ENCODE measurements at places on chromosomes 2 and 18.

DNA sequence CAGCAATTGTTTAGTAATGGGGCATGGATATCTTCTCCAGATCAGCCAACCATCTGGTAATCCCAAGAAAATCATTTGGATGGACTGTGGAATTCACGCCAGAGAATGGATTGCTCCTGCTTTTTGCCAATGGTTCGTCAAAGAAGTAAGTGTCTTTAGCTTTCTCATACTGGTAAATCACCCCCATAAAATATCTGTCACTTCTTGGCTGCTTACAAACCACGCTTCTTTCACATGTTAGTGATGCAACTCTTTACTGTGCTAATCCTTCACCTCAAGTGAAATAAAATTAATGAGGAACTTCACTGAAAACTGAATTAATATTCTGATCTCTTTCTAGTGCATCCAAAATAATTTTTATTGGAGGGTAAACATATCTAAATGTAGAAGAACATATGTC lies 18.9 kb downstream of the CPO start:
- no peak for DNase-seq

GRCh38 chr2:237321746-237322145 lies 92.2 kb downstream of the COL6A3 start:
- DNase-seq = no peak

DNA sequence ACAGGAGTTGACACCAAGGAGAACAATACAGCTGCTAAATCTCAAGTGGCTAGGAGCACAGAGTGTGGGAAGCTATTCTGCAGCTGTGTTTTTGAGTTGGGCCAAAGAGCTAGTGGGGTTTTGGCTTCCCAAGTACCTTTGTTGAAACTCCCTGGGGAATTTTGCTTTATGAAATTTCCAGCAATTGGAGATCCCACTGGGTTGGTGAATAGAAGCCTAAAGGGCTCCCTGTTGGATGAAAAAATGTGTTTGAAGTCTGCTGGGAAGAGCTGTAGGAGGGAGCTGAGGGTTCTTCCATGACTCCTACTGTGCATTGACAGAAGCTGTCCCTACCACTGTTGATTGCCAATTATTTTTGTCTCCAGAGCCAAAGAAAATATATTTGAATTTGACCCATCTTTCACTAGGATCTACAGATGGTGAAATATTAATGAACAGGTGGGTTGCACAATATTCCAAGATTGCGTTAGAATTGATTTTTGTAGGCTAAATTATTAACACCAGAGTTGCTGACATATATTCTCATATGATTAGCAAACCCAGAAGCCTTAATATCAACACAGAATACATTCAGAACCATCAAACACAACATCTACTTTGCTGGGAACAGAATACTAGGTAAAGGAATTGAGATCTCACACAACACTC lies 95.4 kb upstream of the CYP1B1 start:
- no peak for DNase-seq

DNA sequence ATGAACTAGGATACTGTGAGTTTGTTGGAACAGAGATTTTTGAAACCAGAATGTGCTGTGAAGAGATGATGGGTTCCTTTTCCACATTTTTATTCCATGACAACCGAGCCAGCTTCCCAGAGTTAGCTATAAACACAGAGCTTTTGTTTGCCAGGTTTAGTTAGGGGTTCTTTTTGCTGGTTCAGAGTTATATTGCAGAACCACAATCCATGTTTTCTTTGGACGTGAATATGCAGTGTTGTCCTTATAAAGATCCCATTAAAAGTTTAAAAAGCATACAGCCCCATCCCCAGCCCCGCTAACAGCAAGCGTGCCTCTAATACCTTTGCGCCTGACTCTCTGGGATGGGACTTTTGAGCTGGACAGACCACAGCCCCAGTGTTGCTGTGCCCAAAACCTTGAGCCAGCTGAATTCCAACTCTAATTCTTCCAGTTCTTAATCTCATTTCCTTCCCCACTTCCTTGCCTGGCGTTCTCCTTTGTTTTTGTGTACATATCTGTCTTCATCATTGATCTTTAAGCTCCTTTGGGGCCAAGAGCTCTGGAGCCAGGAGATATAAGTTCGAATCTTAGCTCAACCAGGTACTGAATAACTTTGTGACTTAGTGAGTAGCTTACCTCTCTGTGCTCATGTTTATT lies 72.3 kb downstream of the SPATS2L start:
- no peak for DNase-seq

- DNase-seq = no peak
These were observed 518.9 kb upstream of the RAB6C start for GRCh38 chr2:129460299-129461198.

GRCh38 chr2:171688129-171688465 lies 828 bp downstream of the DYNC1I2 start:
- no peak for DNase-seq

DNA sequence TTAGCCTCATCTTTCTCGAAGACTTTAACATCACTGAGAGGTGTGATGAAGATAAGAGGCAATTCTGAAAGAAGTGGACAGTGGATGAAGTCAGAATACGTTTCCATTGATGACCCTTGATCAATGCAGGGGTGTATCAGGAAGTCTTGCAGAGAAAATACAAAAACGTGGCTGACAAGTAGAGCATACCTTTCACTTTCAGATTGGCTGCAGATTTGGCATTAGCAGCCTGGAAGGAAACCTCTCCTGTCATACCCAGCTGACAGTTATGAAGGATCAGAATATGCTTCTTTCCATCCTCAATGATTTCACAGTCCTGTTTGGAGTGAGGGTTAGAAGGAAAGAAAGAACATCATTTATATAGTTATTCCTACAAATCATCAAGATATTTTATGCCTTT lies 152.5 kb downstream of the PLEKHA3 start:
- no peak for DNase-seq

DNA sequence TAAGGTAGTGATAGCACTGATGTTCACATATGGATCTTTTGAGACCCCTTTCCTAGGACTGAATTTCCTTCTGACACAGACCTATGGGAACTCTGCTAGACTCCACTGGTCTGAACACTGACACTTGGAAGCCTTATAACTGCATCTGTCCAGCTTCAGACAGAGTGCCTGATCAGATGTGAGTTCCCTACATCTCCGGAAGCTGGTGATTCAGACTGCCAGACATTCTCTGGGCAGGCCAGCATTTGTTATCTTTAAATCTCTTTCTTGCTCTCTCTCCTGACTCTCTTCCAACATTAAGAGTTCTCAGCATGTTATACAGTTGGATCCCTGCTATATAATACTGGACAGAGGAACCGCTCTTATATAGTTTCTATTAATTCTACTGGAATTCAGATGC lies 408.5 kb downstream of the ZEB2 start:
- DNase-seq = no peak

- no peak for DNase-seq
These were observed 111.5 kb upstream of the CNGA3 start for GRCh38 chr2:98234776-98235175.

DNA sequence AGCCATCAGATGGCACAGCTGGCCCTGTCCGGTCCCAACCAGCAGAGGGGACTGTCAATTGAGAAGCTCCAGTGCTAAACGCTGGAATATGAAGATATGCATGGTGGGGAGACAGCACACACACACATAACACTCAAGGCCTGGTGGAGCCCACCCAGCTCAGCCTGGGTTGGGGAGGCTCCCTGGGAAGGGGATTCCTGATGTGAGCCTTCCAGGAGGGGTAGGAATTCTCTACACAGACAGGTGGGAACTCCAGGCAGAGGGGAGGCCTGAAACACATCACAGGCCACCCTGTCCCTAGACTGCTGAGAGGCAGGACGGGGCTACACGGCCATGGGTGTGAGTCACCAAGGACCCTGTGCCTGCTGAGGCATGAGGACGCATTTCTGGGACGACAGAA lies 49.4 kb upstream of the SH3RF3 start:
- DNase-seq = no peak

GRCh38 chr18:43620936-43621335 lies 343.6 kb upstream of the SYT4 start:
- DNase-seq = no peak

DNA sequence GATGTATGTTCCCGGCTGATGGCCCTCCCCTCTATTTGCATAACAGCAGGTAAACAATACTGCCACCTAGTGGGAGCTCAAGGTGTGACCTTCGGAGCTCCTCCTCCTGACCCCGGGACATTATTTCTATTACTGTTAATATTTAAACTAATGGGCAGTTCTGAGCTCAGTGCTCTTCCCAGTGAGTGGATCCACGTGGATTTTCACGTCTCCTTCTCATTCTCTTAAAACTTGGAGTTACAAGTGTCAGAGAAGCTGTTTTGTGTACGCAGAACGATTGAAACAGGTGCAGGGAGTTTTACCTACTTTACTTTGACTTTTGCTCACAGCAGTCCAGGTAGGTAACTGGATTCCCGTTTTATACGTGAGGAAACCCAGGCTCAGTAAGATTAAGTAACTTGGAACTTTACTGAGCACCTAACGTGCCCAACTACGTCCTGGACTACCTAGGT lies 127.3 kb downstream of the PRKCE start:
- no peak for DNase-seq

DNA sequence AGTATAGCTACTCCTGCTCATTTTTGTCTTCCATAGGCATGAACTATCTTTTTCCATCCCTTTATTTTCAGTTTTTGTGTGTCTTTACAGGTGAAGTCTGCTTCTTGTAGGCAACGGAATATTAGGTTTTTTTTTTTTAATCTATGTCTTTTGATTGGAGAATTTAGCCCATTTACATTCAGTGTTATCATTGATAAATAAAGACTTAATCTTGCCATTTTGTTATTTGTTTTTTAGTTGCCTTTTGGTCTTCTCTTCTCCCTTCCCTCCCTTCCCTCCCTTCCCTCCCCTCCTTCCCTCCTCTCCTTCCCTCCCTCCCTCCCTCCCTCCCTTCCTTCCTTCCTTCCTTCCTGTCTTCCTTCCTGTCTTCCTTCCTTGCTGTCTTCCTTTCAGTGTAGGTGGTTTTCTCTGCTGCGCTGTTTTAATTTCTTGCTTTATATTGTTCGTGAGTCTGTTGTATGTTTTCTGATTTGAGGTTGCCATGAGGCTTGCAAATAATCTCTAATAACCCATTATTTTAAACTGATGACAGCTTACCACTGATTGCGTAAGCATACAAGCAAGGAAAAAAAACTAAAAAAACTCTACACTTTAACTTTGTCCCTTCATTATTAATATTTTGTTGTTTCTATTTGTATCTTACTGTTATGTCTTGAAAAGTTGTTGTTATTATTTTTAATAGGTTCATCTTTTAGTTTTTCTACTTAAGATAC lies 353.8 kb downstream of the PARD3B start:
- DNase-seq = no peak

DNA sequence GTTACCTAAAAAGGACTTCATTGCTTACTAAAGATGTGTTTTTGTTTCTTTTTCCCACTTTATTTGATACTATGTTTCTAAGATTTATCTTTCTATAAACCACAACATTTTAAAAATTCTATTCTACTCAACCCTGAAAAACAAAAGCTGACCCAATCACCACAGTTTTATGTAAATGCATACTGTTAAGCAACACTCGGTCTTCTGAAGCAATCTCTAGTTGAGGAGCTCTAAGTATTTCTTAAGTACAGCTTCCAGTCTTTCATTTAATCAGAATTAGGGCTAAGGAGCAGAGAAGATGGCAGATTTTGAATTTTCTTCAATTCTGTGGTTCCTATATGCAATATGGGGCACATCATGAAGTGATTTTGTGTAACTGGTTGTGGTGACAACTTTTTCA lies 72.2 kb upstream of the SLC4A10 start:
- no peak for DNase-seq

DNA sequence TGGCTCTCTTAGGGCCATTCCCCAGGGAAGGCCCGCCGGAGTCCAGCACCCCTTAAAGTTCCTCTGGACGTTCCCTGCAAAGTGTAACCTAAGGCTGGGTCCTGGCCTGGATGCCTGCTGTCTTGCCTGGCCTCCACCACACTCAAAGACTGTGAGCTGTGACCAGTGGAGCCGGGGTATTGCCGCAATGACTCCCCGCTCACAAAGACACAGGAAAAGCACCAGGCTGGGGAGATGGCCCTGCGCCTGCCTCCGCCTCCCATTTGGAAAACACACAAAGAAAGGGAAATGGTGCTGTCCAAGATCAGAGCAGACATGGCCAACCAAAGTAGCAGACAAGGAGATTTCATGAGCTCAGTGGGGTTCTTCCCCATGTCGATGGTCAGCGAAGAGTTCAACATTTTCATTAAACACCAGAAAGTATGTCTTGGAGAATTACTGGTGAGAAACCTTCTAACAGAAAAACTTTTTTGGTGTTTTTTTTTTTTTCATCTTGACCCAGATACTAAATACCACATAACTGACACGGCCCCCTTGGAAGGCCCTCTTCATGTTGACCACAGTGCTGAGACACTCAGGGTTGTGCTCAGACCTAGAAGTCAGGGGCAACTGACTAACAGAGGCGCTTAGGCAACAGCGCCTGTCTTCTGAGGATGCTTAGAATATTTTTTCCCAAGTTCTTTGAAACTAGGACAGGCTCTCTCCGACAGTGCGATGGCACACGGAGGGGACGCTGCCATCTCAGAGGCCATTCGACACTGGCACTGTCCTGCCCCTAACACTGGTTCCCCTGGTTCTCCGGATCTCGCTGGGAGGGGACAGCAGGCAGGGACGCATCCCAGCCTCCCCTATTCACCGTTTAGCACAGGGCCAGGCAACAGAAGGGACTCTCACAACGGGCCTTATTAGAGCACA lies 226.4 kb upstream of the ID2 start:
- no peak for DNase-seq

DNA sequence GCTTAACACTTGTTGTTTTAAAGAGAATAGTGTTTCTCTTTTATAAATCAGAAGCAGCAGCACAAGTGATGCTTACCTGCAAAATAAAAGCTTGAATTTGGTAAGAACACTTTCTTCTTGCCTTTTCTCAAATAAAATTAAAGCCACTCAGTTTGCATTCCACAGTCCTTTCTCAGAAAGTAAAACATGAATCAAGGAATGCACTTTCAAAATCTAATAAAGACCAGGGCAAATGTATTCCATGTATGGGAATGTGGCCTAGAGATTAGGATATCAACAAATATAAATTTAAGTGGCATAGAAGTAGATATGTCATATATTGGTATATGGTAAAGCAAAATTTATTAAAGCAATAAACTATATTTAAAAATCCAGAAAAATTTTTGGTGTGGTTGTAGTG lies 352.8 kb downstream of the THSD7B start:
- no peak for DNase-seq

- DNase-seq = no peak
These were observed 605.6 kb downstream of the DCC start for GRCh38 chr18:52945552-52945951.

DNA sequence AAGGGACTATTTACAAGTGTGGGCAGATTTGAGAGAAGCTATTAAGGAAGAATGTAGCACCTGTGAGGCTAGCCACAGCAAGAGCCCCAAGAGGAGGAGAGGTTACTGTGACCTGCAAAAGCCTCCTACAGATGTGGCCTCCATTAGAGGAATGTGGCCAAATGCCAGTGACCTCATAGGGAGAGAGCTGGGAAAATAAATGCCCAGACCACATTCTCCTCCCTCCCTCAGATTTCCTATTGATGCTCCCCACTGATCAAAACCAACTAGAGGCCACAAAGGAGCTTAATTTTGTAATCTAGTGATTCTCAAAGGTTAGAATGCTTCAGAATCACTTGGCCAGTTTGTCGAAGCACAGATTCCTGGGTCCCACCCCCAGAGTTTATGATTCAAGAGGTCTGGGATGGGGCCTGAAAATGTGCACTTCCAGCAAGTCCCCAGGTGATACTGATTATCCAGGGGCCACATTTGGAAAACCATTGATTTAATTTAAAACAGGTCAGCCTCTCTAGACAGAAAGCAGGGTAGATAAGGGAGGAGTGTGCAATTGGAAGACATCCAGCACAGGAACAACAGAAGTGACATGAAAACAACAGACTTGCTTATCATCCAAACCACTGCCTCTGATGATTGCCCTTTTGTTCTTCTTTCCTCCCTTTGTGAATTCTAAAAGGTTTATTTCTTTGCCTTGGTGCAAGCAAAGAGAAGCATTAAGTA lies 61.2 kb upstream of the RBBP8 start:
- DNase-seq = no peak

- DNase-seq = no peak
These were observed 246.4 kb upstream of the BOD1L2 start for GRCh38 chr18:56900195-56901094.

Measured in SIG-M5 (cell line).